ENCODE measurements at places on chromosomes 16 and 17.
A peak's percentile ranks its signal among the peaks of the same experiment; 100 is the strongest.

DNA sequence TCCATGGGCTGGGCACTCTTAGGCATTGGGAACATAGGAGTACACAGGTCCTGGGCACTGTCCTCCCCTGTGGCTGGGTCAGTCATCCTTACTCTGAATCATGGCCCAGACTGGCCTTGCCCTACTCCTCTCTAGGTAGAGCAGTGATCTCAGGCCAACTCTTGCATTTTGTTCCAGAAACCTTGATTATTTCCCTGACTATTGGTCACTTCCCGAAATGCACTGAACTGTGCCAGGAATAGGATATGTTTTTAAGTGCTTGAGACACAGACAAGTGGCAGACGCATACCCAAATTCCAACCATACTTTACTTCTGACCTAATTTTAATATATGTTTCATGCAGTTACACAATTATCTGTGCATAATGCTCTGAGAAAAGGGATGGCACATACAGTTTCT is 10.3 kb downstream of the KRABD2 start:
- DNase-seq: no peak

DNA sequence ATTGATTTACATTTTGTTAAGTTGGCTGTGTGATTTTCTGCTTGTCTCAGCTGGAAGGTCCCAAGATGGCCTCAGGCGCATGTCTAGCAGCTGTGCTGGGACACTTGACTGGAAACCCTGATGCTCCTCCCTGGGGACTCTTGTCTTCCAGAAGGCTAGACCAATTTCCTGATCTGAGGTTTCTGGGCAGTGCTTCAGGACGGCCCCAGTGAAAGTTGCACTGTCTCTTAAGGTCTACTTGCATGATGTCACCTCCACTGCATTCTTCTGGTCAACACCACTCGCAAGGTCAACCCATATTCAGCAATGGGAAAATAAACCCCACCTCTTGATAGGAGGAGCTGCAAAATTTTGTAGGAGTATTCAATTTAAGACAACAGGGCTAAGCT is 116.0 kb downstream of the SALL1 start:
- DNase-seq: no peak

- peak; percentile 91 for DNase-seq
Measured at GRCh38 chr17:75036643-75037268, 10.0 kb downstream of the ATP5PD start.

DNA sequence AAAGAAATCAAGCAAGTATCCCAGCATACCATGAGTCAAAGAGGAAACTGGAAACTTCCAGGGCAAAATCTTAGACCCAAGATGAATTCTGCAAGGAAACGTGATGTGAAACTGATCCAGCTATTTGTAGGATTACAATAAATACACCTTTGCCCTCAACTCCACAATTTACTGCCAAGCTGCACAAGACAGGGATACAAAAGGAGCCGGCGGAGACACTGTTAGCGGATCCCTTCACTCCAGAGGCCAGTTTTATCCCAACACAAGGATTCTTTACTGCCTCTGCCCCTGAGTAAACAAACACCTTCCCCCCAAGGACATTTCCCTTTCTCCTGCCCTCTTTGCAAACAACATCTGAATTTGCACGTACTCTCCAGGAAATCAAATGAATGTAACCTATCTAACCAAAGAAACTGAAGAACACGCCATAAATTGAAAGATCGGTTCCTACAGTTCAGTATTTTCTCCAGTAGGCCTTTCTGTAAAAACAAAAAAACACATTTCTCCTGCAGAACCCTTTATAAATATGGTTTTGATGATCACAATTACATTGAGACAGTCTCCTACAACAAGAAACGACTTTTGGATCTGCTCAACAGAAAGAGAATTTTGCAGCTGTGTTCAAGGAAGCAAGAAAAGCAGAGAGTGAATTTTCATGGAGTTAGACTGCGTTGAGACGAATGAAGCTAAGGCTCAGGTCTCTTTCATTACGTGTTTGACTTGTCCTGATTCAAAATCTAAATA is 1.4 kb upstream of the CBX2 start:
- no peak for DNase-seq

DNA sequence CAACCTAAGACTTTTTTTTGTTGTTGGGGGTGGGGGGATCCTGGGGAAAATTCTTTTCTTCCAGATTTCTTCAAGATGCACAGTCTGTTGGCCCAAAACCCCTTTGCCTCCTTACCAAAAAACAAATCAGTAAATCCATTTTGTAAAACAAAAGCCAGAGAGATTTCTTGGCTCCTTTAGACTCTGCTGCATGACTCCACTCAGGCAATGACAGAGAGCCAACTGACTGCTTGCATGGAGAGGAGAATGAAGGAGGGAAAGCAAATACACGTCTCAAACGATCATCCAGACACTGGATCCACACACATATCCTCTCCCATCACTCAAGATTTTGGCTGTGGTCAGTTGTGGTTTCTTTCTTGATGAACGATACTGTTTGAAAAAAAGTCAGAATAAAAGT is 13.8 kb downstream of the COPRS start:
- no peak for DNase-seq

DNA sequence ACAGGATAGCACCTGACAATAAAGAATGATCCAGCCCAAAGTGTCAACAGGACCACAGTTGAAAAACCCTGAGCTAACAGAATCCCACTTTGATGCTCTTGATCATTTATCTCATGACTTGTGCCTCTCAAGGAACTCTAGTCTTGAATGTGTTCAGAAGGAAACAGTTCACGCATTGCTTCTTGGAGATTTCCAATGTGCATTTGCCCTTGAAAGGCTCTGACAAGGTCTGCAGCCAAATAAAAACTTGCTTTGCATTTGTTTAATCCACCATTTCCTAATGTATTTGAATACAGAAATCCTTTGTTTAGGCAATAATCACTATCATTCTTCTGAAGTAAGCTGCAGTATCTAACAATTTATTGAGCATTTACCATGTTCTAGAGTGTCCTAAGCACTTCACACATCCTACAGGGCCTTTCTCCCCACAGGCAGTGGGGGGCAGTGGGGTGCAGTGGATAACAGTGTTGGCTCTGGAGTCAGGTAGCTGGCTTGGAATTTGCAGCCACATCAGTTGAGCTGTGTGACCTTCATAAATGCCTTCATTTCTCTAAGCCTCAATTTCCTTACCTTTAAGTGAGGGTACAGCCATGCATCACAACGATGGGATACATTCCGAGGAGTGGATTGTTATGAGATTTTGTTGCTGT is 239.7 kb downstream of the XYLT1 start:
- DNase-seq: no peak
